Stimulated activated CD8-positive, alpha-beta memory T cell treated with anti-CD3 and anti-CD28 coated beads, Interleukin-15, amount 100 ng/mL, for 24 hours (primary cell): ENCODE measurements at places on chromosomes 3 and 15.

GRCh38 chr3:5254281-5255048, 67.0 kb downstream of the EDEM1 start:
- no peak for DNase-seq

GRCh38 chr3:52228751-52229291, 3.4 kb upstream of the TLR9 start:
- DNase-seq, result no peak

DNA sequence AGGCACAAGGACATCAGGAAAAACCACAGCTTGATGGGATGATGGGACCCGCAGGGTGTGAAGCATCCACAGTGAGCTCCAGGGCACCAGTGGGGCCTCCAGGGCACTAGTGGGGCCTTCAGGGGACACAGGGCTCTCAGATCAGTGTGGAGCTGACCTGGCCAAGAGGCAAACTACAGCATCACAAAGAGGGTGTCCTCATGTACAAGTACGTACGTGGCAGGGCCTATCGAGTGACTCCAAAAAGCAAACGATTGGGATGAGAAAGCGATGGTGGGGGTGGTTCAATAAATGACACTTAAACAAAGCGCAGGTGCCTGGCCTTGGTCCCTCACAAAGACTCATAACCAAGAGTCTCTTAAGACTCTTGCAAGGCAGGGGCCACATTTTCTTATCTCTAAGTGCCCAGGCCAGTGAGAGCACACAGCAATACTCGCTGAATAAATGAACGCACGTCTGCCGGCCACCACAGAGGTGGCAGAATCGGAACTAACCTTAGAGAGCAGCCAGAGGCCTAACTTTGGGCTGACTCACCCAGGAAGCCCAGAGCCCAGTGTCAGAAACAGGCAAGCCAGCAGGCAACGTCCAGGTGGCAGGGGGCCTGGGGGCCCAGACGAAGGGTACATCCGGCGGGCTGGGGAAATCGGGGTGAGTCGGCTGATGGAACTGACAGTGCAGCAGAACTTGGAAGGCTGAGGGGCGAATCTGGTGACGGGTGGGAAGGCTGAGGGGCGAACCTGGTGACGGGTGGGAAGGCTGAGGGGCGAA, 8.7 kb downstream of the PCSK6 start:
- no peak for DNase-seq

DNA sequence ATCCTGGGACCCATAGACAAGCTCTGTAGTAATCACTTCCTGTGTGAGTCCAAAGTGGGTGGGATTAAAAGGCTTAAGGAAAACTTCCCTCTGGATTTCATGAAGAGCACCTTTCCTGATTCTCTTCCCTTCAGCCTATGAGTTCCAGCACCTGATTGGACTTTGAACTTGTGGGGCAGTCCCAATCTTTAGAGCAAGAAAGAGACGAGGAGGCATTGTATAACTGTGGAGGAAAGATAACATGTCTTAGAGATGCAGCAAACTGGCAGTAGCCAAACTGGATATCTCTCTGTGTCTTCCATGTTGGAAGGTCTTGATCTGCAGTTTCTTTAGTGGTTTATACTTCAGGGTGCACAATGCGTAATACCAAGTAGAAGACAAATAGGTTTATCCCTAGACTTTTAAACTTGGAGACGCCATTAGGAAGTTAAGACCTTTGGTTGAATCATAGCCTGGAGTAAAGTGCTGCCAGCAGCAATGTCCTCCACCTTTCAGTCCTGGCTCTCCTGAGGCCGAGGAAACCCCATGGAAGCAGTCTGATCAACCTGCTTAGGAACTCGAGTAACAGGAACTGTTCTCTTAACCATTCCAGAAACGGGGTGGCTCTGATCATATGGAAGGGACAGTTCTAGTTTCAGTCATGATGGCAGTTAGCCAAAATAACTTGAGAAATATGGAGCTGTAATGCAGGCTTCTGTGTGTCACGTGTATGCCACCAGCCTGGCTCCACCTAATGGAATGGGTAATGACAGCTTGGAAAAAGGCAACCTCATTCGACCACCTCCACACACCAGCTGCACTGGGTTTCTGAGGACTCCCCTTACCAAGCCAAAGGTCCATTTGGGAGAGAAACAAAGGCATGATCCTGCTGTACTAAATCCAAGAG, 4.7 kb downstream of the EIF1B start:
- no peak for DNase-seq

- DNase-seq, result no peak
These were observed 993.2 kb downstream of the OTOL1 start for GRCh38 chr3:162489853-162490252.

DNA sequence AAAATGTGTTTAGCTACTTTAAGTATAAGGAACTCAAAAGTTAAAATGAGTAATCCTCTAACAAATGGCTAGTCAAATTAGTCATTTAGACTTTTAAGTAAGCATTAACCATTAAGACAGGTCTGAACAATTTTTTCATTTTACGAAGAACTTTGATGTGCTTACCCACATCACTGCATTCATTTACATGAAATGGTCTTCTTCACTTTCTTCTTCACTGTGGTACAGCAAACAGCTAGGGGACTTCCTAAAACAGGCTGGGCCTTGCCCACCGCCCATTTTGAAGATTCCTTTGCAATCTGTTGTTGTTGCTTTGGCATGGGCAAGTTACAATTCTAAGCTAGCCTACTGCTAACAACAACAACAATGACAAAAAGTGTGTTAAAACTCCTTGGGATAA, 67.4 kb downstream of the CBLB start:
- no peak for DNase-seq

DNA sequence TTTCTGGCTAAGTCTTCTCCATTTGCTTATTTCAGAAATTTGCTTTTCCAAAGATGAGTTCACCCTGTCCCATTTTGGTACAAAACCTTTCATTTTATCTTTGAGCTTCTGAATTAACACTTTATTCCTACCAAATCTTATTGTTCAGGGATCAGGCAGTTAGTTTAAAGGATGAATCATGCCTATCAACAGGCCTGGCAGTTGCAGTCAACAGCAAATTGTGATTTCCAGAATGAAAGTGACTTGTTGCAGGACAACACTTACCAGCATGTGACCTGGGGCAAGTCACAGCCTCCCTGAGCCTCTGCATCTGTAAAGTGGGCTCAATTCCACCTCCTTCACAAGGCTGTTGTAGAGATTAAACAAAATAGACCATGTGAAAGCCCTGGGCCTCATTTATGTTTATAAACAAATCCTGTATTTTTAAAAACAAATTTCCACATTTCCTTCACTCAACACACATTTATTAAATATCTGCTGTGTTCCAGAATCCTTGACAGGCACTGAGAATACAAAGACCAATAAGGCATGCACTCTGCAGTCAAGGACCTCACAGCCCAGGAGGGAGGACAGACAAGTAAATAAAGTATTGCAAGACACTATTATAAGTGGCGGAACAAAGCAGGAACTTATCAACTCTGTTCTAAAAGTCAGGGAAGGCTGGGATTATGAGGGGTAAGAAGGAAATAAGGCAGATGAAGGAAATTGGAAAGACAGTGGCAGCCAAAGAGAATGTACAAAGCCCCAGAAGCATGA, 359.1 kb upstream of the IL12A start:
- DNase-seq, result no peak

DNA sequence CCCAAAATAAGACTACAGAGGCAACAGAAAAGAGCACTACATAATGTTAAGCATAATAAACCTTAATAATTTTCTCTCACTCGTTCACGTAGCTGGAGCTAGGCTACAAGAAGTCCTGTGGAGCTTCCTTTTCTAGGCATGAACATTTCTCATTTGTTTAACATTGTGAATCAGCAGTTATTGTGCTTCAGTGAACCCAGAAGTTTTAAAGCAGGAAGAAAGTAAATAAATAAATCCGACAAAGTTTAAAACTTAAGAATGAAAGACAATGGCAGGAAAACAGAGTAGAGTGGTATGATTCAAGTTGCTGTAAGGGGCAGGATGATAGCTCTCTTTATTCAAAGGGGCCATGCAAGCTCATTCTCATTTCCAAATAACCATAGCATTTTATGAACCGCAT, 191.8 kb downstream of the LSAMP start:
- no peak for DNase-seq

- DNase-seq, result no peak
These were observed 17.8 kb upstream of the MCCC1 start for GRCh38 chr3:183117056-183117455.

DNA sequence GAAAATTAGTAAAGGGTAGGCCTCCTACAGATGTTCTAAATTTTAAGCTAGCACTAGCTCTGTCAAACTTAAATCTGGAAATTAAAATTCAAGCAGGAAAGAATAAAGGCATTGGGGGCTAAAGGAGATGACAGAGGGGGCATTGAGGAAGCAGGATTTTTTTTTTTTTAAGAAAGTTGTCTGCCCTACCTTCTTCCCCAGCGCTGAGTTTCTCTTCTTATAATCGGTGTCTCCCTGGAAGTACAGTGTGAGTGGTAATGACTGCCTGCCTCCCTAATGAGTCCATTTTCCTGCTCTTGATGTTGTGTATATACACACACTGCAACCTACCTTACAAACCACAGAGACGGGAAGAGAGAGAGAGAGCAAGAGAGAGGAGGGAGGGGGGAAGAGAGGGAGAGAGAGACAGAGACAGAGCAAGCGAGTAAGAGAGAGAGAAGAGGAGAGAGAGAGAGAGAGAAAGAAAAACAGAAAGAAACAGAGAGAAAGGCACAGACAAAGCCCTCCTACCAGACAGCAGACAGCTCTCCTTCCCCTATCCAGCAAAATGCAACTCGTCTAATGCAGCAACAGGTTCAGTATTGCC, 47.0 kb downstream of the ZBTB20 start:
- DNase-seq, result no peak

- no peak for DNase-seq
These were observed 91.0 kb downstream of the TNIK start for GRCh38 chr3:171369156-171369555.

- no peak for DNase-seq
These were observed 699 bp upstream of the MESP1 start for GRCh38 chr15:89751748-89752147.

GRCh38 chr15:64460724-64461720, 644 bp downstream of the ZNF609 start:
- no peak for DNase-seq

DNA sequence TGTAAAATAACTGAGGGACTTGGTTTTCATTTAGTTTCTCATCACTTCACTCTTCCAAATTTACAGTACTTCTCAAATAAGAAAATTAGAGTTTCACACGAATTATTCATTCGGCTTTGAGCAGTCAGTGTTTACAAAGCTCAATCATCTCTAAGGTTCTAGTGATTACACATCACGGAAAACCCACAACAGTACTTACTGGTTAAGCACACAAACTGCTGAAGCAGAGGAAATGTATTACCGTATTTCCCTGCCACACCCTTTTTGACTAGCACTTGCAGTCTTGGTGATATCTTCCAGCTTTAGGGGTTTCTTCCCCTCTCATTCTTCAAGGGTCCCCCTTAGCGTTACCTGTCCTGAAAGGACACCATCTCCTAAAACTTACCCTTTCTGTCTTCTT, 164.8 kb upstream of the CDIN1 start:
- no peak for DNase-seq

DNA sequence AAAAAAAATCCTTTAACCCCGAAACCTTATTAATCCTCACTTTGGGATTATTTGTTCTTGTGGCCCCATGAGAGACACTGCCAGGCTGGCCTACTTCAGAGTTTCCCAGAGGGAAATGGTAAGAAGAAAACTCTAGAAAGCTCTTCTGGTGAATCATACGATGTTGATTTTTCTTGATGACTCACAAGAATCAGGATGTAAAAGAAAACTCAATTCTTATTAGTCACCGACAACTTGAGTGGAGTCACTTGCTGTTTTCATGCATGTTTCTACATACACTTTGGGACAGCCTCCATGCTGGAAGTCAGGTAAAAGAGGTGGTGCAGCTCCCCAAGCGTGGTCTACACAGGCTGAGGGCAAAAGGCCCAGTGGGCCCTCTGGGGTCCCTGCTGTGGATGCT, 42.8 kb downstream of the MYO5C start:
- DNase-seq, result no peak

DNA sequence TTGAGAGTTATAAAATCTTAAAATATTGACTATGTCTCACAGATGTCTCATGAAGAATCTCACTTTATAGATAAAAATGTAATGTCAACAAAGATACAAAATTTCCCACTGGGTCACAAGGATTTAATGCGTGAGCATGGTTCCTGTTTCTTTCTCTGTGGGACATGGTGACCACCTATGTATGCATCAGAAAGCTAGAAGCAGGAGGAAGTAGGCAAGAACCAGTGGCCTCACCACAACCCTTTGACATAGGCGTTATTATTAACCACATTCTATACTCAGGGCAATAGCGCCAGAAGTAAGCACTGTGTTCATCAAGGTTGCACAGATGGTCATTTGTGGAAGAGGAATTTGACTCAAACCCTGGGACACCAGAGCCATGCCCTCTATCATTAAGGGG, 11.7 kb upstream of the ADAMTS17 start:
- DNase-seq, result no peak

DNA sequence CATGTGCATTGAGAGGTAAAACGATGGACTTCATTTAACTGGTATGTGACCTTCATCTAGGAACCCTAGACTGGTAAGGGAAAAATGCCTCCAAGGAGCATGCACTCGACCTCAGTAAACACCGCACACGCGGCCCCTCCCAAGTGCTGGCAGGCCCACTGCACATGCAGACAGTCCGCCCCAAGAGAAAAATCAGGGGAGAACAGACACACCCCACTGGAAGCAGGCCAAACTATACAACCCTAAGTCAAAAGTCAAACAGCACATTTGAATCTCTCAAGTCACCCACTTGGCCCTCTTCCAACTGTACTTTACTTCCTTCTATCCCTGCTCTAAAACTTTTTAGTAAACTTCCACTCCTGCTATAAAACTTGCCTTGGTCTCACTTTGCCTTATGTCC, 250.1 kb upstream of the HES1 start:
- DNase-seq, result no peak

- DNase-seq, result no peak
These were observed 14.4 kb downstream of the CGGBP1 start for GRCh38 chr3:88044411-88044810.

- no peak for DNase-seq
These were observed 26.7 kb downstream of the NRROS start for GRCh38 chr3:196666001-196666867.

- no peak for DNase-seq
These were observed 251.9 kb upstream of the HES1 start for GRCh38 chr3:193884027-193884426.

GRCh38 chr3:50662408-50662807, 12.3 kb upstream of the DOCK3 start:
- no peak for DNase-seq

- no peak for DNase-seq
These were observed 266.5 kb downstream of the ADAMTS17 start for GRCh38 chr15:100075229-100075628.

DNA sequence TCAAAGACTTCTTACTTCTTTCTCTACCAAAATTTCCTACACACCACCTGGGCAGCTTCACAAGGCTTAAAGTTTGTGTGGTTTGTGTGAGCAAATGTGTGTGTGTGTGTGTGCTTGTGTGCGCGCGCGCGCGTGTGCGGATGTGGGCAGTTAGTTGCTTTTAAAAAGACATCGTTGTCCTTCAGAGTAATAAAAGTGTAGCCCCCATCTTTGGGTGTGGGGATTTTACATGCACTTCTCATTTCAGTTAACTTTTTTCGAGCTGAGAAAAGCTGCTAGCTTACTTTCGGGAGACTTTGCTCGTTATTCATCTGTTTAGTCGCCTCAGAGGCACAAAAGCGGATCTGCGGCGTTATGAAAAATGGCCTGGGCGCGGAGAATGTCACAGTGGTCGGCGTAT, 36.0 kb downstream of the ZIC4 start:
- DNase-seq, result no peak

GRCh38 chr3:63500196-63500595, 152.3 kb upstream of the SNTN start:
- DNase-seq, result no peak

GRCh38 chr3:32888739-32889138, 62.7 kb upstream of the CCR4 start:
- DNase-seq, result no peak
